ENCODE measurements at places on chromosomes 2 and 18.

GRCh38 chr2:15182275-15182674 lies 378.9 kb downstream of the NBAS start:
- DNase-seq = no peak

DNA sequence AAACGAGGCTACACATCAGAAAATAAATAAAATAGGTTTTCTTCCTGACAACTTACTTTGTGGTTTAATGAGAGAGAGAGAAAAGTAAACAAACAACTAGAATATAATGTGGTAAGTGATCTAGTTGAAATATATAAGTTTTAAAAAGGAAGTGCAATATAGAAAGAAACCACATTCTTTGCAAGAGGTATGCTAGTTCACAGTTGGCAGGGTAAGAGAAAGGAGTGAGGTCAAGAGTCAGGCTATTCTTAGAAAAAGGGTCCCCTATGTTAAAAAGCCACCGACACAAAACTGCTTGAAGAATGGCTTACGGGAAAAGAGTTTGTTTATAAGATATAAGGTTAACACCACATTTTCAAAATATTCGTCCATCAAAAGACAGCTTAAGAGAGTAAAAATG lies 462.1 kb downstream of the ERBB4 start:
- no peak for DNase-seq

DNA sequence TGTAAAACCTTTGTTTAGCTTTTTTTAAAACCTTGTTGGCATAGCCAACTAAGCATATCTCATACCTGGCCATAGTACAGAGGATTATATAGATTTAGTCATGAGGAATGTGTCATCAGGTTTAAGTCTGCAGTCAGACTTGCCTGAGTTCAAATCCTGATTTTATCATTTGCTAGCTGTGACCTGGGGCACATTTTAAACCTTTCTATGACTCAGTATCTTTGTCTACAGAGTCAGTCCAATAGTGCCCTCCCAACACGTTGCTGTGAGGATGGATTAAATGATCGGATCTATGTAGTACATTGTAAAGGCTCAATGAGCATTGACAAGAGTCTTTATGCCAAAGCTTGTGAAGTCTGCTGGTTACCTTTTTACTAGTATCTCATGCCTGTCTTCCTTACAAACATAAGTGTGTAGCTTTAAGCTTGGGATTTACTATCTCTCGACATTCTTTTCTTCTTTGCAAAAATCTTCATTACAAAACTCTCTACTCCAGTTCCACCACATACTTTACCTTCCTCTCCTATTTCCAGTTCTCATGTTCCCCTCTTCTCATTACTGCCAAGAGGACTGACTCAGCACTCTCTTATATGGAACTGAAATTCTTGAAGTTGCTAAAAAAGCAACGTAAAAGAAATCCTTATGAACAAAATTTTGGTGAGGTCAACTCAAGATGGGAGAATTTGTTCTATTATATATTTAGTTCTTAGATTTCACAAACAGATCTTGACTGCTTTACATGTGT lies 68.1 kb upstream of the RBMS1 start:
- DNase-seq = peak; percentile 40

DNA sequence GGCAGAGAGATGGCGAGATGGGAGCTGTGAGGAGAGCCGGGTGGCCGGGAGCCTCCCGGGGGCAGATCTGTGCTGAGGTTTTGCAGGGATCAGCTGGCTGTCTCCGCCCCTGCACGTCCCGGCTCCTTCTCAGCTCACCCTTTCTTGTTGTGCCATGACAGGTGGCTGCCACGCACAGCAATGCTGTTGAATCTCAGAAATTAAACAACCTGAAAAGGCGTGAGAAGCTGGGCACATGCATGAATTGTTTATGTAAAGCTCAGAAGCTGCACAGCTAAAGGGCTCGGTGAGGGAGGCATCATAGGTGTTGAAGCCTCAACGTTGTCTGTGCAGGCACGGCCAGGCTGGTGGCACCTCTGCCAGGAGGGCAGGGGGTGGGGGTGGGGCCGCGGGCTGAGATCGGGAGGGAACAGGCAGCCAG lies 858 bp upstream of the RTP5 start:
- peak; percentile 43 for DNase-seq

- DNase-seq = no peak
Measured at GRCh38 chr2:16069933-16070647, 129.7 kb downstream of the MYCN start.

- DNase-seq = no peak
Measured at GRCh38 chr2:172976116-172976515, 99.5 kb upstream of the MAP3K20 start.

DNA sequence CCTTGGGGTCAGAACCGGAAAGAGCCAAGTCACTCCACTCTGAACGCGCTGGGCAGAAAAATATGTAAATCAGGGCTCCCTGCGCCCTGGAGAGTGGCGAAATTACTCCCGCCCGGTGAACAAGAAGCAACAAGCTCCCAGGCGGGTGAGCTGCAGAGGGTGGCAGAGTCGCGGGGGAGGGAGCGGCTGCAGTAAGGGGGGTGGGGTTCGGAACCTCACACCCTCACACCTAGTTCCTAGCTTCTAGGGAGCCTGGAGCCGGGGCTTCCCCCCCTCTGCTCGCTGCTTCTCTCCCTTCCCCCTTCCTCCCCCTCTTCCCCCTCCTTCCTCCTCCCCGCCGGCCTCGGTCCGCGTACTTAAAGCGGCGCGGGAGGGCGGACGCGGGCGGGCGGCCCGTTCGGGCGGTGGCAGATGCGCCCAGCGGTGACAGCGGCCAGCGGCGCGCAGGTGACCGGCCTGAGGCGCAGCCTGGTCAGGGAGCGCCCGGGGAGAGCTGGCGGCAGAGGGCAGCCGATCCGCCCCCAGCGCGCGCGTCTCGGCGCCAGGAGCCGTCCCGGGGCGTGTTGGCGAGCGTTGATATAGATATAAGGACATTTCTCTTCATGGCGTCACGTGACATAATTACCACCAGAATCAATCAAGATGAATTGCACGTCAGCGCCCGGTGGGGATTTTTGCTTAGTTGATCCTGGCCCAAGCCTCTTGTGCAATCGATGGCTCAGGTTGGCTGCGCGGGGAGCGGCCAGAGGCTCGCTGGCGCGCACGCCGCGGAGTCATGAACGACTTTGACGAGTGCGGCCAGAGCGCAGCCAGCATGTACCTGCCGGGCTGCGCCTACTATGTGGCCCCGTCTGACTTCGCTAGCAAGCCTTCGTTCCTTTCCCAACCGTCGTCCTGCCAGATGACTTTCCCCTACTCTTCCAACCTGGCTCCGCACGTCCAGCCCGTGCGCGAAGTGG lies at the start of gene HOXD11:
Gene HOXD11, plus strand, starts transcription at position 700 of the 959 bp plus-strand sequence. Its CDS starts 76 bp downstream, at position 776.
- DNase-seq = no peak

GRCh38 chr2:204060841-204061240 lies 124.3 kb downstream of the ICOS start:
- DNase-seq = no peak

DNA sequence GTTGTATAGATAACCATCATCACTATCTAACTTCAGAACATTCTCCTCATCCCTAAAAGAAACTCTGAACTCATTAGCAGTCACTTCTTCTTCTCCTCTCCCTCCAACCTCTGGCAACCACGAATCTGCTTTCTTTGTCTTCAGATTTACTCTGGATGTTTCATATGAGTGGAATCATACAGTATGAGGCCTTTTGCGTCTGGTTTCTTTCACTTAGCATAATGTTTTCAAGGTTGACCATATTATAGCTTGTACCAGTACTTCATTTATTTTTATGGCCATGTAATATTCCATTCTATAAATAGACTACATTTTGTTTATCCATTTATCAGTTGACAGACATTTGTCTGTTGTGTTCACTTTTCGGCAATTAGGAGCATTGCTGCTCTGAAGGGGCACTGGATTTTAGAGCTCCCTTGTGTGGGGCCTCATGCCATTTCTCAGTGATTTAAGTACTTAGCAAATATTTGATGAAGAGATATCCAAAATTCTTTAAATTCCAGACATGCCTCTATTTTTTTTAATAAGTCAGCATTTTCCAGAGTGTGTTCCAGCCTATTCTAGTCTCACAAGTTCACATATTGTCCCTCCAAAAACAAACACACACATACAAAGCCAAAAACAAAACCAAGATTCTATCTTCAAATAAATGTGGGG lies 22.5 kb upstream of the MAP3K20 start:
- DNase-seq = no peak

- DNase-seq = no peak
Measured at GRCh38 chr2:238042849-238043584, 17.8 kb upstream of the SCLY start.

DNA sequence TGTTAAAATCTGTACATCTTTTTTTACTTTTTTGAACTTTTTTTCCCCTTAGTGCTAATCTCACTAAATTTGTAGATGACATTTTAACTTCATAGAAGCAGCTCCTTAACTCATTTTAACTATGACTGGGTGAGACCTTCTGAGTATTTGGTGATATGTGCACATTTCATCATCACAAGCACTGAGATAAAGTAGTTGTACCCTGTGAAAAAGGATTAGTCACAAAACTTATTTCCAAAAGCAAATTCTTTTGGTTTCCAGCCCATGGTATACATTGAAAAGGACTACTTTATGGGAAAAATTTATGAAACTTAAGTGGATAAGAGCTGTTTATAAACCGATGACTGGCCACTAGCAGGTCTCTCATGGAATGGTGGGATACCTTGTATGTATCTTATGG lies 581.5 kb downstream of the PLCL1 start:
- DNase-seq = no peak

DNA sequence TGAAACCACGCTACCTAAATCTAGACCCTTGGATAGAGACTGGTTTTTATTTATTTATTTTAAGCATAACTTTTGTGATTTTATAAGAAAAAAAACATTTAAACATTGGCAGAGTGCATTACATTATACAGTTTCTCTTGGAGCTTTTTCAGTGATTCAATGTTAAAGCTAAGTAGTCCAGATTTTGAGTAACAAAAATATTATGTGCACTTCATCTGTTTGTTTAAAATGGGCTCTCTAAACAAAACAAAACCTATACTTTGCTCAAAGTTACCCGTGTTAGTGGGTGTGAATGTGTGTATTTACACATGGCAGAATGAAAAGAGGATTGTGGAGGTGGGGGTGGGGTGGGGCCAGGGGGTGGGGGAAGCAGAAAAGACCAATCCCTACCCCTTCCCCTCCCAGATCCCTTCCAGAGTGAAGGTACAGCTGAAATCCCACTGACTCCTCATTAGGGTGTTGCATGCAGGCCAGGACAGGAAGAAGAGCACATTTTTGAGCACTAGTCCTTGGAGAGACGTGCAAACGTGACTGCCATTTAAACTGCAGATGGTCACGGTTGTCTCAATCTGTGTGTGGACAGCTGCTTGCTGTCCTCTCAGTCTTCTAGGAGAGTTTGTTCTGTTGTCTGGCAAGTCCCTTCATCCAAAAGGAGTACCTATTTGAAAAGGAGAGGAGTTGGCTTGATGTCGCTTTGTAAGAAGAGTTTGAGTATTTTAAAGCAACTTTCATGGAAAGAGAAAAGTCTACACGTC lies 303.0 kb downstream of the ICOS start:
- DNase-seq = no peak

DNA sequence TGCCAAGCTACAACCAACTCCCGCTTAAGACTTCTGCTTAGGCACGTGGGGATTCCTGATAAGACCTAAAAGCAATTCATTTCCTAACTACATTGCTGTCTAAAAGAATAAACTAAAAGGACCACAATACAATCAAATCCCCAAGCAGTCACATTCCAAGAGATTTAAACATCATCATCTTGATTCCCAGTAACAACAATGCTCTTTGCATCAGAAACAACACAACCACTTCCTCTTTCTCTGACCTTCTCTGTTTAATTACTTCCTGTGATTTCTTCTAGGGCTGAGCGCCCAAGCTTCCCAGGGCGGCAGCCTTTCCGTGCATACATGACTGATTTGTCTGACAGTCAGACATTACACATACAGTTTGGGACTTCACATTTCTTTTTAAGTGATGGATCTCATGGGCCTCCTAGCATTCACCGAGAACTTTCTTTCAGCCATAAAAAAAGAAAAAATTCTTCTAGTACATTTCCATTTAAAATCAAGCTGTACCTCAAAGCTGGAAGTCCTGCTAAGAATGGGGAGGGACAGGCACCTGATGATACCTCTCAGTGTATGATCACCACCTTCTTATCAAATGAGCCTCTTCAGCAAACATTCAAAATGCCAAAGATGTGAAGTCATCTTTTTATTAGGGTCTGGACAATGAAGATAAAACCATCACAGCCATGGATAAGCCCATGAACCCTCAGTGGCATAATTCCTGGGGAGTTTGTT lies 11.5 kb downstream of the SPRED2 start:
- DNase-seq = peak; percentile 35

DNA sequence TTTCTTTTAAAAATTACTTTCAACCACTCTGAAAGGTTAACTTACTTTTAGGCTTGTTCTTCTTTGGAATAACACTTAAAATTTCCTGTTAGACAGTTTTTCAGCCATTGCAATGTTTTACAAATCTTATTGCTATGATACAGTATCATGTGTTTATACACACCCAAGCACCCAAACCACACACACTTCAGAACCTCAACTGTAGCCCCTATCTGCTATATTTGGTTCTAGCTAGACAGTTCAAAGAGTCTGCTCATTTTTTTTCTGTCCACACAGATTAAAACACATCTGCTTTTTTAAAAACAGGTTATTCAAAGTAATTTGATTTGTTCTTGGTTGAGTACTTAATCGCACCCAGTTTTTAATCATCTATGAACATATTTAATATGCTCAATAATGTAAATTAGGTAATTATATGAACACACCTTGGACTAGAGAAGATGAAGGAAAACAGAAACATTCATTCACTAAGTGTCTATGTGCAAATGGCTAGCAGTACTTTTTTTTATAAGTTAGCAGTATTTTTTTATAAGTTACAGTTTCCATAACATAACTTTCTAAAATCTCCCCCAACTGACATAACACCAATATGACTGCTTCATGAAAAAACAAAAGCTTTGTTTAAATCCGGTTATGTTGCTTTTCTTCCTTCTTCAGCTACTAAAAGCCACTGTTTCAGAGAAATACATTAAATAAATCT lies 17.6 kb downstream of the FBXO11 start:
- no peak for DNase-seq

GRCh38 chr18:13496691-13497281 lies 229.6 kb downstream of the FAM210A start:
- DNase-seq = no peak

GRCh38 chr18:513826-514530 lies 13.5 kb upstream of the COLEC12 start:
- no peak for DNase-seq

DNA sequence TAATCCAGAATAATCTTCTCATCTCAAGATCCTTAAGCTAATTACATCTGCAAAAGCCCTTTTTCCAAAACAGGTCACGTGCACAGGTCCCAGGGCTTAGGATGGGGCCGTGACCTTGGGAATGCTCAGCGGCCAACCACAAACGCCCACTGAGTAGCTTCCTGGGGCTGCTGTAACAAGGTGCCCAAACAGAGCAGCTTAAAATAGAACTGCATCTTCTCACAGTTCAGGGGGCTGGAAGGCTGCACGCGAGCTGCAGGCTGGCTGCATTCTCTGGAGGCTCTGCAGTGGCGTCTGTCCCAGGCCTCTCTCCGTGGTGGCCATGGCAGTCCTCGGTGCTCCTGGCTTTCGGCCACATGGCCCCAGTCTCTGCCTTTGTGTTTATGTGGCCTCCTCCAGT lies 31.9 kb downstream of the ADI1 start:
- DNase-seq = no peak

DNA sequence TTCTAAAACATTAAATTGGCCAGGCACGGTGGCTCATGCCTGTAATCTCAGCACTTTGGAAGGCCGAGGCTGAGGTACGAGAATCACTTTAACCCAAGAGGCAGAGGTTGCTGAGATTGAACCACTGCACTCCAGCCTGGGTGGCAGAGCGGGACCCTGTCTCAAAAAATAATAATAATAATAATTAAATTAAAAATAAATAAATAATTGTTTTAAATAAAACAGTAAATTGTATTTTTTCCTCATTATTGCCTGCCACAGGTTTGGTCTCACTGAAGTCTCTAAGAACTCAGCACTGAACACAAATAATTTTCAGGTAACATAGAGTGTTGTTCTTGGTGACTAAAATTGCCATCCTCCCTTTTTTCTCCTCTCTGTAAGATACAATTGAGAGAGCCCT lies 19.8 kb downstream of the COL5A2 start:
- no peak for DNase-seq

All from RPMI8226 (cell line).